ENCODE measurements at places on chromosomes 13 and 19.
A peak's percentile ranks its signal among the peaks of the same experiment; 100 is the strongest.

DNA sequence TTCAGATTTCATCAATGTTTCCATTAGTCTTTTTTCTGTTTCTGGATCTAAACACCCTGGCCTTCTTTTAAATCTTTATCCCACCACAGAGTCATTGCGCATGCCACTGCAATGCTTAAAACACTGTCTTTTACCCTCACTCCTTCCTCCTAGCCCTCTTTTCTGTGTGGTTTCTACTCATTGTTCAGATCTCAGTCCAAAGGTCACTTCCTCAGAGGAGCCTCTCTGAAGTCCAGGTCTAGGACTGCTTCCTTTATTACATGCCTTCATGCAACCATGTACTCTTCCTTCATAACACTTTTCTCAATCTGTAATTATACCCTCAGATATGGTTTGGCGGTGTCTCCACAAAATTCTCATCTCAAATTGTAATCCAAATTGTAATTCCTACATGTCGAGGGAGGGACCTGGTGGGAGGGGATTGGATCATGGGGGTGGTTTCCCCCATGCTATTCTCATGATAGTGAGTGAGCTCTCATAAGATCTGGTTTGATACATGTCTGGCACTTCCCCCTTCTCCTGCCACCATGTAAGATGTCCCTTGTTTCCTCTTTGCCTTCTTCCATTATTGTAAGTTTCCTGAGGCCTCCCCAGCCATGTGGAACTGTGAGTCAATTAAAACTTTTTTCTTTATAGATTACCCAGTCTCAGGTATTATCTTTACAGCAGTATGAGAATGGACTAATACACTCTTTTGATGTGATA is 808.9 kb downstream of the DIAPH3 start:
- DNase-seq: no peak

DNA sequence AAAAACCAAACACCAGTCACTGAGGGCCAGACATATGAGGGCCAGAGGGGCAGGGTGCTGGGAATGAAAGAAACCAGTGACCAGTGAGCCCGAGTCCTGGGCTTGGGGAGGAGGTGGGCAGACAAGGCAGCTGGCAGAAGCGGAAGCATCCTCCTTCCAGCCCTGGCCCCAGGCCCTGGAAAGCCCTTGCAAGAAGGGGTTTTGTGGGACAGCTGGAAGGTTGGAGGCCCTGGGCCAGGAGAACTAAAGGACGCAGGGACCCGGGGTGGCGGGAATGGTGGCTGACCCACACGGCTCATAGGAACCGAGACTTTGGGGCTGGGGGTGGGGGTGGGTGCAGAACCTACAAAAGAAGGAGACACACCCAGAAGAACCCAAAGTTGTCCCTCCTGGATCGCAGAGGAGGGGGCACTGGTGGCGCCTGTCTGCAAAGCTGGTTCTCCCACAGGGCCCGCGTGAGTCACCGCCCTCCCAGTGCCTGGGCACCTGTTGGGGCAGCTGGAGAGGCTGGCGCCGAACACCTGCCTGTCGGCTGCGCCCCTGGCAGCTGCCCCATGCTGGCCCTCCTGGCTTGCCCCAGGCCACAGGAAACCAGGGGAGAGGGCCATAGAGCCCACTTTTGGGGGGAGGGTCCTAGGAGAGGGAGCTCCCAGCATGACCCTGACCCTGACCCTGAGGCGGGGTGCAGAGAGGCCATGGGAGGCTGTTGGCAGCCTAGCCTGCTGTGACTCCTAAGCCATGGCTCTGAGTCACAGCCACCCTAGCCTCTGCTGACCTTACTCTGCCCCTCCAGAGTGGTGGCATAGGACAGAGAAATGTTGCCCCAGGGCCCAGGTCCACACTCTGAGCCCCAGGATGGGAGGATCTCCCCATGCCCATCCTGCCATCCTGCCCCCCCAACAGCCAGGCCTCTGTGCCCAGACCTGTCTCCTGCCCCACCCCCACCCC is 802 bp downstream of the DMPK start:
- DNase-seq: peak; percentile 73

GRCh38 chr19:7137120-7137519 is 67.6 kb downstream of the ZNF557 start:
- DNase-seq: no peak

- DNase-seq: no peak
These were observed 42.2 kb downstream of the TGDS start for GRCh38 chr13:94553766-94554165.

DNA sequence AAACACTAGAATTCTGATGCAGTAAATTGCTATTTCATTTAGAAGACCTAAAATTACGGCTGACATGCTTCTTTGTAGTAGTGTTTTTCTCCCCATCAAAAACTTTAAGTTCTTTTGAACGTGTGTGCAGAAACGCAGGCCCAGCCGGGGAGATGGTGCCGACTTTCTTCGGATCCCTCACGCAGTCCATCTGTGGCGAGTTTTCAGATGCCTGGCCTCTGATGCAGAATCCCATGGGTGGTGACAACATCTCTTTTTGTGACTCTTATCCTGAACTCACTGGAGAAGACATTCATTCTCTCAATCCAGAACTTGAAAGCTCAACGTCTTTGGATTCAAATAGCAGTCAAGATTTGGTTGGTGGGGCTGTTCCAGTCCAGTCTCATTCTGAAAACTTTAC is 98.3 kb downstream of the TNFRSF19 start:
- no peak for DNase-seq

DNA sequence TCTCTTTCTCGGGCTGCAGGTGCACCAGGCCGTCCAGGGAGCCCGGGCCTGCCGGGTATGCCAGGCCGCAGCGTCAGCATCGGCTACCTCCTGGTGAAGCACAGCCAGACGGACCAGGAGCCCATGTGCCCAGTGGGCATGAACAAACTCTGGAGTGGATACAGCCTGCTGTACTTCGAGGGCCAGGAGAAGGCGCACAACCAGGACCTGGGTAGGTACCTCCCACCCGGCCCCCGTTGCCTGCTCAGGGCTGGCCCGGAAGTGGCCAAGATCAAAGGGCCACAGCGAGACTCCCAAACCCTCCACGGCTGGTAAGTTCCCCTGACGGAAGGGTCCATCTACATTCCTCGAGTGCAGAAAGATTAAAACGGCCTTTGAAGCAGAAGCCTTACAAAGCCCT is 55.1 kb downstream of the RAB20 start:
- no peak for DNase-seq

DNA sequence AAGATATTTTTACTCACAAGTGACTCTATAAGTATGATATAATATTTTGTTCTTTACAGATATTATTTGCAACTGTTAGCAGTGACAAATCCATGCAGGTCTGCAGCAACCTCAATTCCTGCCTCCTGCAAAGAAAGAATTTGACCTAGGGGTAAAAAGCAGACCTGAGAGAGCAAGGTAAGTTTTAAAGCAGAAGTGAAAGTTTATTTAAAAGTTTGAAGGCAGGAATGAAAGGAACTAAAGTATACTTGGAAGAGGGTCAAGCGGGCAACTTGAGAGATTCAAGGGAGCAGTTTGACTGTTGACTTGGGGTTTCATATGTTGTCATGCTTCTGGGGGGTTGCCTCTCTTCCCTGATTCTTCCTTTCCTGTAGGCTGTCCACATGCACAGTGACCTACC is 520.1 kb upstream of the PCDH20 start:
- DNase-seq: no peak

DNA sequence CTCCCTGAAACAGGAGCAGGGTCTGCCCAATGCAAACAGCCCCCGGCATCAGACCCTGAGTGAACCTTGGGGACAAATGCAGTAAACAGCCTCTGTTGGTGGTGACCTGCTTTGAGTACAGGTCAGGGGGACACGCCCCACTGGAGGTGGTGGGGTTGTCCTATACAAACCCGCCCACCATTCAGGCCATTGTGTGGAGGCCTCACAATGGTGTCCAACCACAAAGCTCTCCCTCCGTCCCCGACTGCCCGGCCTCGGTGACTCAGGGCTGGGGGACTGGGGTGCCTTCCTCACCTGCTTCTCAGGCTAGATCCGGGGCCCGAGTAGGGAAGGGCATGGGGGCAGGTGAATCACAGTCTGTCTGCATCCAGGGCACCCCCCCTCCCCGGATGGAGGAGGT is 1.5 kb downstream of the MUC16 start:
- DNase-seq: no peak

DNA sequence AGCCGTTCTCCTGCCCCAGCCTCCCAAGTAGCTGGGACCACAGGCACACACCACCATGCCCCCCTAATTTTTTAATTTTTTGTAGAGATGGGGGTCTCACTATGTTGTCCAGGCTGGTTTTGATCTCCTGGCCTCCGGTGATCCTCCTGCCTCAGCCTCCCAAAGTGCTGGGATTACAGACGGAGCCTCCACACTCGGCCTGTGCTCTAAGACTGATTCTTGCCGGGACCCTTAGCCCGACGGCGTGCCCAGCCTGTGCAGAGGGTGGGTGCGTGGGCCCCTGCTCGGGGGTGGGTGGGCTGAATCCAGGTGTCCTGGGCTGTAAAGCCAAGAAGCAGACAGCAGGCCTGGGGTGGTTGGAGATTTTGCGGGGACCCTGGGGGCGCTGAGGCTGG is 64.3 kb downstream of the GADD45B start:
- DNase-seq: no peak

GRCh38 chr13:20993661-20994440 is 67.5 kb downstream of the LATS2 start:
- no peak for DNase-seq

- no peak for DNase-seq
These were observed 94.1 kb upstream of the STARD13 start for GRCh38 chr13:33379608-33380007.

GRCh38 chr13:95164830-95165229 is 136.4 kb downstream of the ABCC4 start:
- no peak for DNase-seq

DNA sequence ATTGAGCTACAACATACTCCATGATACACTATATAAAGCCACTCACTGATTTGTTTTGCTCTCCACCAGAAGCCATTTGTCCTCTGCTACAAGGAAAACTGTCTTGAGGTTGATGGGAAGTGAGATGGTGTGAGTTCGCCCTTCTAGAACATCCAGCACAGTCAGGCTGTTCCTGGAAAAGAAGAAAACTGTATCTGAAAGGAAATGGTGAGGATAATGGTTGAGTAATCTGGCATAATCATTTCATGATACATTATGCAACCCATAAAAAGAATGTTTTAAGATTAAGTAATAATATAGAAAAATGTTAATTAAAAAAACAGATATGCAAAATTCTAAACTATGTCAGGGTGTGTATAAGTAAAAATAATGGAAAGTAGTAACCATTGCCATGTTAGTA is 233.9 kb downstream of the RGCC start:
- DNase-seq: no peak

GRCh38 chr19:38210458-38210987 is 13.5 kb downstream of the DPF1 start:
- DNase-seq: peak; percentile 94

DNA sequence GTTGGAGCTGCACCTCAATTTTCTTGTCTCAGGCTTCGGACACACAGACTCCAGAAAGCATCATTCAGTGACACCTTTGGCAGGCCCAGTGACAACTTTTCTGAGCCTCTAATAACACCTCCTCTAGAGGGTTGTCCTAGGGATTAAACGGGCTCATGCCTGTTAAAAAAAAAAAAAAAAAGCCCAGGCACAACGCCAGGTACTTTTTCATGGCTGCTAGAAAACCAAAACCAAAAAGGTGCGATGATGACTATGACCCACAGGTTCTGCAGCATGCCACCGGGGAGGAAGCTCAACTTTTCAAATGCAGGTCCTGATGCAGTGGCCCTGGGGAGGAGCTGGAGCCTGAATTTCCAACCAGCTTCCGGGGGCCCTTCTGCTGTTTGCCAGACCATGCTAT is 184.2 kb downstream of the ABCC4 start:
- DNase-seq: no peak

GRCh38 chr19:13784731-13785452 is 10.4 kb upstream of the ZSWIM4 start:
- peak; percentile 70 for DNase-seq

DNA sequence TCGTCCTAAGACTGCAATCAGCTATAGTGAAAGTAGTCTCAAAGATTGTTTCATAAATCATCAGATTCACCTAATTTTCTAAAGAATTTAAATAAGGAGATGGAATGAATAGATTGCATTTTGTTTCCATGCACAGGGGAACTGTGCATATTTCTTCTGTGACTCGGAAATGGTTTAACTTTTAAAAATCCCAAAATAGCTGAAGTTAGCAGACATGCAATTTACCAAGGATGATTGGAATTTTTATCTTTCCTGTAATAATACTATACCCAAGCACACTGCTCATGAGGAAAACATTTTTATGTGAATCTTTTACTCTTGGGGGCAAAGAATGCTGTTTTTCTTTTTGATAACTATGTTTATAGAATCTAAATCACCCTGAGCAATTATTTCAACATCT is 15.0 kb upstream of the LMO7 start:
- DNase-seq: no peak

GRCh38 chr13:35219021-35219420 is 257.5 kb downstream of the MAB21L1 start:
- DNase-seq: no peak
